CD4-positive, alpha-beta T cell treated with Interleukin-17A for 1 hour (primary cell): ENCODE measurements at places on chromosomes 4 and X.

GRCh38 chrX:154399527-154400368, 1.6 kb downstream of the RPL10 start:
- DNase-seq, result peak; percentile 52

DNA sequence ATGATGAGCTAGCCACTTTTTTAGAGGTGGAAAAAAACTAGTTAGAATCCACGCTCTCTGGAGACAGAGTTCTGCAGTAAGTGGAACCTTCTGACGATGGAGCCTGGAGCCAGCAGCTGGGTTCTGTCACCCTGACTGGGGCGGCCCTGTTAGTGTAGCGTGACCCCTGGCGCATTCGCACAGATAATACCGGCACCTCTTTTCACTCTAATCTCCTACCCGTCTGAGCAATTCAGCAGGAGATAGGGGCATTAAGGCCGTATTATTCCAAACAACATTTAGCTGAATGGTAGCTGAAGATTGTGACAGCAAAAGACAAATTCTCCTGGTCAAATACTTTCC, 292.6 kb downstream of the FBXO8 start:
- no peak for DNase-seq

DNA sequence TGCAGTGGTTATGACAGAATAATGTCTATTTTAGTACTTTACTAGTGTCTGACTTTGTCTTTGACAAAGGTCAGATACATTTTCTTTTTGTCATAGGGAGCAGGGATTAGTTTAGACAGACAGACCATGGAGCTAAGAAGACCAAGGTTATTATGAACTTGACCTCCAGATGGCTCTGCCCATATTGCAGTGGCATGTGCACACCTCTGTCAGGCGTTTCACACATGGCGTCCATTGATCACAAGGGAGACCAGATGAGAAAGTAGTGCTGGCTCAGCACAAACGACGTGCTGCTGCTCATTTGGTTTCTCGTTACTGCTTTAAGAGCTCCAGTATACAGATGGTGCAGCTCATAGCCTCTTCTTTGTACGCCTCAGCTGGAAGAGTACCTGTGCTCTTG, 56.3 kb upstream of the HPSE start:
- no peak for DNase-seq

DNA sequence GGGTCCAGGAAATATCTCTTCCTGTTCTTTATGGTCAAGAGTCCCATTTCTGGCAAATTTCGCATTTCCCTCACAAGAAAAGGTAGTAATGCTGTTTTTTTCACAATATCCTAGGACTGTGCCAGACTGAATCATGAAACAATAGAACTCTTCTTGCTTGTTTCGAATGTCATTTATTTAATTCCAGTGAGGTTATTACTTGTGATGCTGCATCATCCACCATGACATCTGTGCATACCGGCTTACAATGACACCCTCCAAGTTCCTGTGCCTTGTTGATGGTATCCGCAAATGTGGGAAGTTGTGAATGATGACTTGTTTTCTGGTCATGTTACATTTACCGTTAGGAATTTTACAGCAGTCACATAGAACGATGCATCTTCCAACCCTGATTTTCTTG, 42.9 kb upstream of the SPRY1 start:
- no peak for DNase-seq

DNA sequence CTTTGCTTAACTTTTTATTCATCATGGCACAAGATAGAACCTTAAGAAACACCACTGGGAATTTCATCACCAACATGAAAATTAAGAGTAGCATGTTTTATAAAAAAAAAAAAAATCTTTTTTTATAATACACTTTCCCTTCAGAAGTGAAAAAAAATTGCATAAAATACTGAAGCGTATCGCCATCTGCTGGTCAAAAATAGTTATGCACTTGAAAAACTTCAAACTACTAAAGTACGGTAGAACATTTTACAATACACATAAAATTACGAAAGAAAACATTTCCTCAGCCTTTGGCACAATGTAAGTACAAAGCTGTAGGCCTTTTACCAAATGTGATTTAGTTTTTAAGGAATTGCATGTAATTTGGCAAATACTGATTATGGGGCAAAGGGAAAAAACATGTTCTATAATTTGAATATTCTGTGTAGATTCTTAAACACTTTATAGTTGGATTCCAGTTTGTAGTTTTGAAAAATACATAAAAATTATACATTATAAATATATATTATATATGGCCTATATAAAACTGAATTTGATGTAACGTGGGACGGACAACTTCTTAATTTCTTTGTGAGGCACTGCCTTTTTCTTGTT, 26.5 kb downstream of the HCCS start:
- DNase-seq, result peak; percentile 38
